ENCODE measurements at places on chromosomes 16 and 17. TPM values are rescaled to one million over a fixed set of nuclear protein-coding genes. Genes with fewer than 3 reads are reported as not detected.

- DNase-seq = no peak
Measured at GRCh38 chr17:8300627-8301242, 5.5 kb upstream of the SLC25A35 start.

DNA sequence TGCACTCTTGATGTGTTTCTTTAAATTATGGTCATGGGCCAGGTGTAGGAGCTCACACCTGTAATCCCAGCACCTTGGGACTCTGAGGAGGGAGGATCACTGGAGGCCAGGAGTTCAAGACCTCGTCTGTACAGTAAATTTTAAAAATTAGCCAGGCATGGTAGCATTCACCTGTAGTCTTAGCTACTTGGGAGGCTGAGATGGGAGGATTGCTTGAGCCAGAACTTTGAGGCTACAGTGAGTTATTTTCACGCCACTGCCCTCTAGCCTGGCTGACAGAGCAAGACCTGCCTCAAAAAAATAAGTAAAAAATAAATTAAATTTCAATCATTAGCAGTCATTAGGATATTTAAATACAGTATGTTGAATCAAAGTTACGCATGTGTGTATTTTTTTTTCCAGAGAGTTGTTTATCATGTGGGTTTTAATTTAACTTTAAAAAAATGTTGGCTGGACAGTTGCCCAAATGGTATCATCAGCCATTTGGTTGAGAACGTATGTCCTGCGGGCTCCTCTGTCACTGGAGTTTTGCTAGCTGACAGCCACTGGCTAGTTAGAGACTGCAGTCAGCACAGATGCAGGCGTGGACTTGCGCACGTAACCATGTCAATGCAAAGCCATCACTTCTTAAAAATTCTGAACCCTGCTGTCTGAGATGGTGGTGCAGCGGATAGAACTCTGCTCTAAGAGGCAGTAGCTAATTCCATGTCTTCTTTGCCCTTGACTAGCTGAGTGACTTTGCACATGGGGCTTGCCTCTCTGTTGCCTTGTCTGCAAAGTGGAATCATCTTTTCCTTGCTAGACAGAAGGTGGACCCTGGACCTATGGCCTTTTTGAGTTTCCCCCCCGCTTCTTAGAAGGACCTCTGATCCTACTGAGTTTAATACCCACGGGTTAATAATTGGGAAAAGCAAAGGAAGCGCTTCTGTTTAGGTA is 40.0 kb downstream of the MAPT start:
- DNase-seq = no peak

GRCh38 chr16:15822957-15823356 is 33.9 kb downstream of the MYH11 start:
- no peak for DNase-seq

GRCh38 chr16:73997971-73998370 is 298.6 kb upstream of the PSMD7 start:
- no peak for DNase-seq

- DNase-seq = no peak
Measured at GRCh38 chr17:48850792-48851323, 20.0 kb downstream of the CALCOCO2 start.

DNA sequence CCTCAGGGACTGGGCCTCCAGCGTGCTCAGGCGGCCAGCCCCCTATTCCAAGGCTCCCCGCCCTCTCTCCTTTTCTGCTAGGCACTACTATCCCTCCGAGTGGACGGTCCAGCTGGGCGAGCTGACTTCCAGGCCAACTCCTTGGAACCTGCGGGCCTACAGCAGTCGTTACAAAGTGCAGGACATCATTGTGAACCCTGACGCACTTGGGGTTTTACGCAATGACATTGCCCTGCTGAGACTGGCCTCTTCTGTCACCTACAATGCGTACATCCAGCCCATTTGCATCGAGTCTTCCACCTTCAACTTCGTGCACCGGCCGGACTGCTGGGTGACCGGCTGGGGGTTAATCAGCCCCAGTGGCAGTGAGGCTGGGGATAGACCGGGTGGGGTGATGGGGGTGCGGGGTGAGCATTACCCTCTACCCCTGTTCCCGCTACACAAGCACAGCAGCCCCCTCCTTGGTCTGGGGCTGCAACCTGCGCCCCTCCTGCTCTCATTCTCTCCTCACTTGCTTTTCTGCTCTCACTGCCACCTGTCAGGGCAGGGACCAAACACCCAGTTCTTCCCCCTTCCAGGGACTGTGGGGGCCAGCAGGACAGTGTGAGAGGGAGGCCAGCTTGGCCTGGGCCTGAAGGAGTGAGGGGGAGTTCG is 1.1 kb downstream of the PRSS41 start:
- no peak for DNase-seq

- no peak for DNase-seq
Measured at GRCh38 chr16:17817260-17817659, 346.5 kb upstream of the XYLT1 start.

GRCh38 chr16:67893743-67894399 is 817 bp downstream of the PSKH1 start:
- no peak for DNase-seq

DNA sequence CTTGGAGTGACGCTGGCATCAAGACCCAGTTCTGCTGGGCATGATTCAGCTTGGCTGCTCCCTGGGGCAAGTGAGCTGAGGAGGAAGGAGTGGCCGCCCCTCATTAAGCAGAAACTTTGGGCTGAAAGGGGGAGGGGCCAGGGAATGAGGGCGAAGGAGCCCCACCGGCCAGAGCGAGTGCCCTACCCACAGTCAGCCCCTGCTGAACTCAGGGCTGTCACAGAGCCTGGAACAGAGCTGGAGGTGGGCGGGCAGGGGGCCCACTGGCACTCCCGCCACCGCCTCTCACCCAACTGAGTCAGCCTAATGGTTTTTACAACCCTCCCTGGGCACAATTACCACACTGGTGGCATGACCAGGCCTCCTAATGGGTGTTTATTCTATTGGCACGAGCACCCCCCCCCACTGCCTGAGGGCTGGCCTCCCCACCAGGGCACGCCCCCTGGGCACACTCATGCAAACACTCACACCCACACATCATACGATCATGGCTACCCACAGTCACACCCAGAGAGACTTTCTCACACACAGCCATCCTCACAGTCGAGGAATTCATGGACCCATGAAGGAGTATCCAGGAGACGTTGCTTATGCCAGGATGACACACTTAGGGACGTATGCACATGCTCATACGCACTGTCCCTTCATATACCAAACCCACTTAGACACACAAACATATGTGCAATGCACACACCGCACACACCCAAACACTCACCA is 19.2 kb downstream of the UNC119 start:
- no peak for DNase-seq

DNA sequence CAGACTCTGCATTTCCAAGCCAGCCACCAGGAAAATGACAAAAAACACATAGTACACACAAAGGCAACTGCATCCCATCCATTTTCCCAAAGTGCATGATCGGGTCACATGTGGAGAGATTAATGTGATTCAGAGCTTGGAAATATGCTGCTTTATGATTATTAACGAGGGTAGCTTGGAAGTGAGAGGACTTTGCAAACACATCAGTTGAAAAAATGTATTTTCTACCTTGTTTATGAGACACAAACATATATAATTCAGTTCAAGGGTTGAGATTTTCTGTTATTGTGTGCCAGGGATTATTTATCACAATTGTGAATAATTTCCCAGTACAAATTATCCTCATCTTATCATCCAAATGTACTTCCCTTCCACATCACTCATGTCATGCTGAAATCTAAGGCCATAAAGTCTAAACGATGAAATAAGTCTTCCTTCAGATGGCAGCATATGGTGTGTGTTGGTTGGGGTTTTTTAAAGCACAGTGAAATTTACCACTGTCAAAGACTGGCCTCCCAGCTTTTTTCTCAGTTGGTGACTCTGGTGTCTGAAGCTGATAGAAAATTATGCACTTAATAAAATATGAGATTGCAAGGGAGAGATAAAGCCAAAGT is 104.7 kb upstream of the ADAMTS18 start:
- no peak for DNase-seq

DNA sequence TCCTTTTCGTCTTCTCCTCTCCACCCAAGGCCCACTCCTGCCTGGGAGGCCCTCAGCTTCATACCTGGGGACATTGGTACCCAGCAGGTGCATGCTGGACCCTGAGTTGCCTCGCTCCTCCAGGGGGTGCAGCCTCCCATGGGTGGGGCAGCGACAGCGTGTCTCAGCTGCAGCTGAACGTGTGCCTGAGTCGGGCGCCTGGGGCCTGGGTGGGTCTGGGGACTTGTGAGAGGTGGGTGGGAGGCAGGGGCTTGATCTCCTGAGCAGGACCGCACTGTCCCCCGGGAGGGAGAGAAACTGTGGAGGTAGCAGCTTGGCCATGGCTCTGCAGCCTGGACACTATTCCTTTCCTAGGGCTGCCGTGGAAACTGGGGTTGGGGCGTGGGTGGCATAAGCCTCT is 24.8 kb upstream of the ENGASE start:
- no peak for DNase-seq

GRCh38 chr16:72246423-72246822 is 74.5 kb upstream of the PMFBP1 start:
- DNase-seq = no peak

GRCh38 chr17:56847106-56847505 is 13.2 kb downstream of the DGKE start:
- no peak for DNase-seq

NHLRC4 gene
- 2.7 TPM for total RNA-seq

HOXB9 gene
- total RNA-seq = 14.5 TPM

PITPNM3 gene
- 0.15 TPM for total RNA-seq

TOX3 gene
- 0.15 TPM for total RNA-seq

PLEKHH3 gene
- total RNA-seq = 12.2 TPM

KRT17 gene
- total RNA-seq = not detected

All from glomerular endothelial cell (primary cell).